Astrocyte (in vitro differentiated cells and primary cell): ENCODE measurements at places on chromosomes 7 and 10. TPM values are rescaled to one million over a fixed set of nuclear protein-coding genes. Genes with fewer than 3 reads are reported as not detected.

DNA sequence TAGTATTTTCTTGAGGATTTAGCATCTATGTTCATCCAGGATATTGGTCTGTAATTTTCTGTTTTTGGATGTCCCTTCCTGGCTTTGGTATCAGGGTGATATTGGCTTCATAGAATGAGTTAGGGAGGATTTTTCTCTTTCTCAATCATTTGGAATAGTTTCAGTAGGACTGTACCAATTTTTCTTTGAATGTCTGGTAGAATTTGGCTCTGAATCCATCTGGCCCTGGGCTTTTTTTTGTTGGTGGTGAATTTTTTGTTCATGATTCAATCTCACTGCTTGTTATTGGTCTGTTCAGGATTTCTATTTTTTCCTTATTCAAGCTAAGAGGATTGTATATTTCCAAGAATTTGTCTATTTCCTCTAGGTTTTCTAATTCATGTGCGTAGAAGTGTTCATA is 192.7 kb downstream of the KIF20B start:
- DNase-seq: peak; percentile 44

- DNase-seq: peak; percentile 48
Measured at GRCh38 chr7:155228459-155228845, 69.2 kb upstream of the INSIG1 start.

DNA sequence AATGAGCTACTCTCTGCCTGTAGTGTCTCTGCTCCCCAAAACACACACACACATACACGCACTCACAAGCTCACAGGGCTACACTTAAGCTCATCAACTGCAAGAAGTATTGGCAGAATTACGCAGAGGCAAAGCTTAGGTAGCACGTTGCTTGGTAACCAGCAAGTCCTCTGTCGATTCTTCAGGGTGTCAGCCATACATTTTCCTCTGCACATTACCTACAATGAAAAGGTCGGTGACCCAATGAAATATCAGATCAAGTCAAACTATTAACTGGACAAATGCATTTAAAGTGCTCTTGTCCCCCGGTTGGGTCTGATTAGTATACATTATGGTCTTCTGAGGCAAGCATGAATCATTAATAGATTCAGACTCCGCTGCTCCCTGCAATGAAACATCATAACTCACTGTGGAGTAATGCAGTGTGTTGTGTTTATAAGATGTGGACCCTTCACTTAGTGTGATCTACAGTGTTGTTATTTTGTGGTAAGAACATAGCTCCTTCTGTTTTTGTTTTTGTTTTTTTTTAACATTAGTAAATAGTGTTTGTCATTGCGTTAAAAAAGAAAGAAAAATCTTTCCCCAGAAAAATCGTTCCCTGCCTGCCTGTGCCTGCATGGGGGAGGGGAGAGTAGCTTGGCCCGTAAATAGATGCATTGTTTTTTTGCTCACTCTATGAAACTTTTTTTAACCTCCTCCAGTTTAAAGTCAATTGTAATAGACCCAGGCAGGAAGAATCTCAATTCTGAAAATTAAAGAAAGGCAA is 325.5 kb downstream of the SFMBT2 start:
- peak; percentile 54 for DNase-seq

DNA sequence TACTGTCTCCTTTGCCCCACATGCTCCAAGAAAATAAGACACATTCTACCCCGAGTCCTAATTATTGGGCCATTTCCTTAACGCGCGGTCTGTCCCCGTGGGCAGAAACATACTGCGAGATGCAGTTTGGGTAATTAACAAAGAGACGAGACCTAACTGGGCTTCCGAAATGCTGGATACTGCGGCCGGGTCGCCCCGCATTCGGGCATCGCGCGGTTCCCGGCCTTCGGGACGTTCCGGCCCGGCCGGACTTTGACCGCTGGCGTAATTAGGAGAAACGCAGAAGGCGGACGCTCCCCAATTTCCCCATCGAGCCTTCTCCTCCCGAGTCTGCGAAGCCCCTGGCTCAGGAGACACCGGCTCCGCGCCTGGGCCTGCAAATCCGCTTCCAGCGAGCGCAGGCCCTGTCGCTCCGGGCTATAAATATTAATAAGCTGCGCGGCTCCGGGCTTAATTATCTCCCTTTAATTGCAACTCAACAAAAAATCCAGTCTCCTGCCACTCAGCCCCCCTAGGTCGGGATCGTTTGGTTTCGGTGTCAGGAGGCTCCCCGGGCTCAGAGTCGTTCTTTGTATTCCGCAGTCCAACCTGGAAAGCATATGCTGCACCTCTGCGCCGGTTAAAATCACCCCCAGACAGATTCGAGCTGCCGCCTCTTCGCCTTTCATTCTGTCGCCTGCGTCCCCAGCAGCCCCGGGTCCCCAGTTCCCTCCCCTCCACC is 131.5 kb downstream of the SPAG6 start:
- DNase-seq: no peak

- DNase-seq: no peak
Measured at GRCh38 chr7:67764289-67764688, 767.7 kb downstream of the TYW1 start.

- peak; percentile 3 for DNase-seq
Measured at GRCh38 chr7:85222522-85222921, 35.7 kb upstream of the SEMA3D start.

- no peak for DNase-seq
Measured at GRCh38 chr7:40077849-40078248, 56.6 kb downstream of the MPLKIP start.

DNA sequence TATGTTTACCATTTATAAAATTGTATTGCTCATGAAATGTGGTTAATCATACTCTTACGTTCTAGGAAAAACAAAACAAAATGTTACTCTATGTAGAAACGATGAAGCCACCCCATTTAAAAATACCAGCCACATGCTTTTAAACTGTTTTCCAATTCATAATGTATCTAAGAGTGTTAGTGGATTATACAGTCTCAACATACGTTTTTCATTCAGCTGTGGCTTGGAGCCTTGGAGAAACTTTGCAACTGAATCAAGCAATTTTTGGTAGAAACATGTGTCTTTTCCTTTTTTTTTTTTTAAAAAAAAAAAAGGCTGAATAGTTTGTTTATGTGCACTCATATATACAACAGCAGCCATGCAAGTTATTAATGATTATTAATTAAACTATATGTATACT is 378.0 kb upstream of the SEMA3D start:
- DNase-seq: no peak

DNA sequence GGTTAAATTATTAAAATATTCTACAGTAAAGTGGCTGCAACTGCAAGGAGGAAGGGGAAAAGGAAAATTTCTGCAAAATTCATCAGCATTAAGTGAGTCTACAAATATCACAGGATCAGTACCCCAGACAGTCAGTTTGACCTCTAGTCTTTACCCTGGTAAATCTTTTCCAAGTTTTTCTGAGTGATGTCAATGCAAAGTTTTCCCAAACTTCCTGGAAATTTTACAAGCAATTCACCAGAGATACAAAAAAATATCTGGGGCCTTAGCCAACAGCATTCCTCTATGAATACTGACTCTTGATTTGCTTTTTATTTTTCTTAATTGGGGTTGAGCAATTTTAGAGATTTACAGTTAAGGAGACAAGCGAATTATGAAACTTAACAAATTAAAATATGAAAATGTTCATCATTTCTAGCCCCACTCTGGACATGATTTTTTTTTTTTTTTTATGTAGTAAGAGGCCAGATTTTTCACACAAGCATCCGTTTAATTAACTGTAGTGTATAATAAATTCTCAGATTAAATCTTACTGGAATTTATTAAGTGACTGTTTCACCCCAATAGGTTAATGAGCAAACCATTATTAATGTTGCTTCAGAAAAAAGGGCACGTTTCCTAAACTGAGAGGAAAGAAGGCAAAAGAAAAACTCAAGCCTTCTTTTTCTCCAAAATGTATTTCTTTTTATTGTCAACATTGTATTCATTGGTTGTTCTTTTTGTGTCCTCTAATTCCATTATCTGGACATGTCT is 539.5 kb upstream of the FZD8 start:
- DNase-seq: peak; percentile 35

- DNase-seq: no peak
Measured at GRCh38 chr10:78066012-78066411, 32.3 kb downstream of the RPS24 start.

DNA sequence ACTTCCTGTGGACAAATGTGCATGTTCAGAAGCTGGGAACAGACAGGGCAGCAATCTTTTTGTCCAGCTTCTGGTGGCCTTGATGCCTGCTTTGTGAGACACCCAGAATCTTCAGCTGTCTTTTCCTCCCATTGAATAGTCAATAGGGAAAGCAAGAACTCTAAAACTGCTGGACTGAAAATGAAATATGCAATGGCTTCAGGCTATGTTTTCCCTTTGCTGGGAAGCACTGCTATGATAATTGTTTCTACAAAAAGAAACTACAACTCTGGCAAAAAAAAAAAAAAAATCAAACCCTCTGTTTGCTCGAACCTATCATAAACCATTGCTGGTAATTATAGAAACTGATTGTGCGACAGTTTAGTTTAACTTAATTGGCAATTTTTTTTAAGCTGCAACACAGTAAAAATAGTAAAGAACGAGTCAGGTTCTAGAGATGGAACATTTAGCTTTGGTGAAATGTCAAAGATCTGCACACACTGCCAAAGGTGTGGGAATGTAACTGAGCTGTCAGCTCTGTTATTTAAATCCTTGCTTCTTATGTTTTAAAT is 79.1 kb upstream of the NEUROD6 start:
- no peak for DNase-seq

- DNase-seq: no peak
Measured at GRCh38 chr10:123136221-123136805, 543 bp downstream of the HMX3 start.

- DNase-seq: no peak
Measured at GRCh38 chr10:29048506-29048905, 240.4 kb upstream of the LYZL1 start.

- DNase-seq: no peak
Measured at GRCh38 chr7:67006965-67007364, 10.3 kb downstream of the TYW1 start.

DNA sequence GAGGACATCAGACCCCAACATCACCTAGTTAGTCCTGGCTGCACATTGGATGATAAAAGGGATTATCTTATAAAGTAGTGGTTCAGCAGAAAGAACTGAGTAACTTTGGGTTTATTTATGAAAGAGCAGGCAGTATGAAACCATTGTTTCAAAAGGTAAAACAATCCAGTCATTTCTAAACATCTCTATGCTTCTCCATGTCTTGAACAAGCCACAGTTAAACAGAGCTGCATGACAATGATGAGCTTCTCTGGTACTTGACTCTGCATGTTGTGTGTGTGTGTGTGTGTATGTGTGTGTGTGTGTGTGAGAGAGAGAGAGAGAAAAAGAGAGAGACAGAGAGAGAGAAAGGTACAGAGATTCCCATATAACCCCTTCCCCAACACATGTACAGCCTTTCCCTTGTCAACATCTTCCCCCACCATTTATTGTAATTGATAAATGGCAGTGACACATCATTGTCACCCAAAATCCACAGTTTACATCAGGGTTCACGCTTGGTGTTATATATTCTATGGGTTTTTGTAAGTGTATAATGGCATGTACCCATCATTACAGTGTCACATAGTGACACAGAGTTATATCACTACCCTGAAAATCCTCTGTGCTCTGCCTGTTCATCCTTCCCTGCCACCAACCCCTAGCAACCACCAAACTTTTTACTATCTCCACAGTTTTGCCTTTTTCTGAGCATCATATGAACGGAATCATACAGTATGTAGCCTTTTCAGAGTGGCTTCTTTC is 32.8 kb upstream of the SLC18A3 start:
- DNase-seq: no peak

DNA sequence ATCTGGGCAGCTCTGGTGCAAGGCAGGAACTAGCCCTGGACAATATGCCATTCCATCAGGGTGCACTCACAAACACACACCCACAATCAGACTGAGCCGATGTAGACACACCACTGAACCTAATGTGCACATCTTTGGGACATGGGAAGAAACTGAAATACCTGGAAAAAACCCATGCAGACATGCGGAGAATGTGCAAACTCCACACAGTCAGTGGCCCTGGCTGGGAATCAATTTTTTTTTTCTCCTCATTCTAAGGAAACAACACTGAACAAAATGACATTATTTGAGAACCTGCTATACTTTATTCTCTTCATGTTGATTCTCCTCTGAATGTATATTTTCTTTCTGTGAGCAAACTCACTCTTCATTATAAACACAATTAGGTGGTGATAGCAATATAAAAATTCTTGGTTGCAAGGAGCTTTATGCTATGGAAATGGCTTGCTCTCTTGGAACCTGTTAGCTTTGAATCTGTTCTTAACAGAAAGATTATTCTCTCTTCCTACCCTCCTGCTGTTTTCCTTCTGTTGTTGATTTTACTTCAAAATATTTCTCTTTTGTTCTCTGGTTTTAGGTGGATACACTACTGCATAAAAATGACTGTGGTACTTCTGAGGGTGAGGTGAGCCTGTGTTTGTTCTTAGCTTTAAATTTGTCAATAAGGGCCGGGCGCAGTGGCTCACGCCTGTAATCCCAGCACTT is 33.0 kb upstream of the MICU1 start:
- DNase-seq: no peak

DNA sequence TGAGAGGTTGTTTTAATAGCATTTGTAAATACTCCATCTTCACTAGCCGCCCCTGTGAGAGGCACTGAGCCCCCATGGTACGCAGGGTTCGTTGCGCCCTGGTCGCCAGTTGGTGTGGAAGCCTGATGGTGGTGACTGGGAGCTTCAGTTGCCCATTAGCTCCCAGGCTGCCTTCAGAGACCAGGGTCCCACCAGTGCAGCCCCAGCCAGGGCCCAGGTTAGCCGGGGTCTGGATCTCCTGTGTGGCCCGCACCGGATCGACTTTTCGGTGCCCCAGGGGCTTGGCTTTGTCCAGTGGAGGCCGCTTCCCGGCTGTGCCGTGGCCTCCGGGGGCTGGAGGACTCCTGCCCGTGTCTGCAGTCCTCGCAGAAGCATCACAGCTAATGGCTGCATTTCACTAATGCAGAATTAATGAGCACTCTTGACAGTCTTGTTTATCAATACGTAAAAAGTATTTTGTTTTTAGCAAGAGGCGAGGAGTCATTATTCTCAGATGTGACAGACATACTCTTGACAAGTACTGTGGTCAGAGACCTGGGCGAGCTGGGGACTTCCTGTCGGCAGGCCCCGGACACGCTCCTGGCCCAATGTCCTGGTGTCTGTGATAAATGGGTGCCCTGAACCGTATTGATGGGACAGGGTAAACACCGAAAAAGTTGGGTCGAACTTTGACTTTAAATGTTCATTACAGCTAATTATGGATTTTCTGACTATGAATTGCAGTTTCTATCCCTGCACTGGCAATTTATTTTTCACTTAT is 99.8 kb downstream of the NKX6-2 start:
- no peak for DNase-seq

Gene SLC39A12
- total RNA-seq: not detected in 2 replicates

Gene SUN3
- not detected in 2 replicates for total RNA-seq

Gene SPDYE1
- not detected in 2 replicates for total RNA-seq

Gene SPDYE16
- not detected in 2 replicates for total RNA-seq

Gene SCART1
- total RNA-seq: 0.43 and 0.50 TPM in 2 replicates
